Stimulated activated CD8-positive, alpha-beta memory T cell treated with anti-CD3 and anti-CD28 coated beads, Interleukin-4, amount 100 ng/mL, for 48 hours (primary cell): ENCODE measurements at places on chromosomes 5 and 9.

- DNase-seq = no peak
Observed at GRCh38 chr5:1466631-1467265, 21.5 kb upstream of the SLC6A3 start.

GRCh38 chr5:125634216-125634835, 788.9 kb upstream of the GRAMD2B start:
- no peak for DNase-seq

DNA sequence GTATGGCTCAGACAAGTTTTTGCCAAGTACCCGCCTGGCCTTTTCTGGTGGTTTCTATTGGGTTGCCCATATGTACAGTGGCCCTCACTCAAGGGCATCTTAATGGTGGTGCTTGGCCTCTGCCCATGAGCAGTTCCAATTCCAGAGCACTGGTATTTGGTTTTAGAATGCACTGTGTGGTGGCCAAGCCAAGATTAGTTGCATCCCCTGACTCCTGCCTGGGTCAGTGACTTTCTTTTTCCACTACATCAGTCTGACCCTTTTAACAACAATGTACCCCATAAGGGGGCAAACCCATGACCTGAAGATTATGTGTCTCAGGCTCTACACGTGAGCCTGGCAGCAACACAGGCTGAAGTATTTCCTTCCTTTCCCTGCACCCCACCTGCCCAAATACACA, 34.2 kb downstream of the NPR3 start:
- DNase-seq = no peak

DNA sequence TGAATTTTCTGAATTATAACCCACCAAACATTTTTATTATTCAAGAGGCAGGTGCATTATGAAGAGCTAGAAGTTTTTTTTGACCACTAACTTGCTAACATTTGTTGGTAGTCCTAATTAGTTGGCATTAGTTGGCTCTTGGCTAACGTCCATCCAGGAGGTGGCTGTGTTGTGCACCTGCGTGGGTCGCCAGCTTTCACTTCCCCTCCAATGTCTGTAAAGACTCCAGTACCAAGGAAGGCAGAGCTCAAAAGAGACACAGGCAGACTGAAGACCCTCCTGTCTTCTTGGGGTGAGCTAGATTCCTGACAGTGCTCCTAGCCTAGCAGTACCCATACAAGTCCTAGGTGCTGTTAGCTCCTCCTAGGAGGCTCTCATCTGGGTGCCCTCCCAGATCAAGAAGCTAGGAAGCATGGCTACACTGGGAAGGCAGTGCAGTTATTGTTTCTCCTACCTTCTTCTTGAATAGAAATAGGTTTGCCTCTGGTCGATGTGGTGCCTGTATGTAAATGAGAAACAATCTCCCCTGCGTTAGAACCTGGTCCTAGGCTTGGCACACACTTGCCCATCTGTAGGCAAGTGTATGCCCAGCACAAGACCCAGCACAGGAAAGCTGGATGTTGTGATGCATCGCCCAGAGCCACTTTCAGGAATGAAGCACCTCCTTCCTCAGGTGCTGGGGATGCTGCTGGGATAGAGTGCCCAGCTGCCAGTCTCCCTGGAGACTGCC, 190.9 kb downstream of the ICE1 start:
- no peak for DNase-seq

GRCh38 chr5:111735583-111736270, 21.3 kb downstream of the NREP start:
- peak; percentile 47 for DNase-seq

- no peak for DNase-seq
Observed at GRCh38 chr9:136587145-136587943, 41.5 kb upstream of the NOTCH1 start.

DNA sequence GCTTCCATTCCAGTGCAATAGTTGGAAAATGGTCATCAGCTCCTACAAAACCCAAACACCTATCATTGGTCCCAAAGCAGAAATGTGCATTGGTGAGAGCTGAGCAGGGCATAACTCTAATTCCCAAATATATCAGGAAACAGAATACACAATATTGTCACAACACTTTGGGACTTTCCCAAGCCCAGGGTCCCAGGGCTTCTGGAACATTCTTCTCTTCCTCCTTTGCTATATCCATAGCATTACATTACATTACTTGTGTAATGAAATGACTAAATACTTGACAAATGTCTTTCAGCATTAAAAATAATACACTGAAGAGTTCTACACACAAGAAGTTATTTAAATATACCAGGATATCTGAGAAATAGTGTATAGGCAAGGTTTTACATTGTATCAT, 45.6 kb downstream of the LIX1 start:
- DNase-seq = no peak

DNA sequence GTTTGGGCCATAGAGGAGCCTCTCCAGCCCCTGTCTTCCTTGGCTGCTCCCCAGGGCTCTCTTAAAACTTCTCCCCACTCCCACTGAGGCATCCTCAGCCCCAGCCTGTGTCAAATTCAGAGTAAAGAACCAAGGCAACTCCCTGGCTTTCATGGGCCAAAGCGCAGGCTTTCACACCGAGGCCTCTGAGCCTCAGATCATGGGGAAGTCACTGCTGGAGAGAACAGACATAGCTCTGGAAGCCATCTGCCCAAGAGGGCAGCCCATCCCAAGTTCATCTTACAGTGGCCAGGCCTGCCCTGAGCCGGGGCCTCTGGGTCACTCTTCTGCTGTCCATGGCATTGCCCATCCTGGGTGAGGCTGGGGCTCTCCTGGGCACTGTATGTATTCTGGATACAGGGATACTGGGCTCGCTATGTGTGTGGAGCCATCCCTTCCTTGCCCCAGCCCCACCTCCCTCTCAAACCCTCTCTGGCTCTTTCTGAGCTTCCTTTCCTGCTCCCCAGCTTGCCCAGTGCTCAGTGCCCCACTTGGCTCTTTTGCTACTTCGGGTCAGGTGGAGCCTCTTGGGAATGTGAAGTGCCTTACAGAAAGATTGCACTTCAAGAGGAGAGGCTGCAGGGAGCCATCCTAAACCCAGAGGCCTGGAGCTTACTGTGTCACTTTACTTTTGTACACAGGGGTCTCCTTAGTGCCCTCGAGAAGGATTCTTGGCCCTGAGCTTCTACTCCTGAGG, 33.0 kb downstream of the TGFBI start:
- no peak for DNase-seq

- no peak for DNase-seq
Observed at GRCh38 chr9:84758817-84759216, 89.3 kb downstream of the NTRK2 start.
